ENCODE measurements at places on chromosomes 16 and 17.

GRCh38 chr17:82817947-82818346 lies 21.9 kb downstream of the ZNF750 start:
- DNase-seq: no peak

GRCh38 chr17:63474174-63474573 lies 2.7 kb upstream of the ACE start:
- no peak for DNase-seq

DNA sequence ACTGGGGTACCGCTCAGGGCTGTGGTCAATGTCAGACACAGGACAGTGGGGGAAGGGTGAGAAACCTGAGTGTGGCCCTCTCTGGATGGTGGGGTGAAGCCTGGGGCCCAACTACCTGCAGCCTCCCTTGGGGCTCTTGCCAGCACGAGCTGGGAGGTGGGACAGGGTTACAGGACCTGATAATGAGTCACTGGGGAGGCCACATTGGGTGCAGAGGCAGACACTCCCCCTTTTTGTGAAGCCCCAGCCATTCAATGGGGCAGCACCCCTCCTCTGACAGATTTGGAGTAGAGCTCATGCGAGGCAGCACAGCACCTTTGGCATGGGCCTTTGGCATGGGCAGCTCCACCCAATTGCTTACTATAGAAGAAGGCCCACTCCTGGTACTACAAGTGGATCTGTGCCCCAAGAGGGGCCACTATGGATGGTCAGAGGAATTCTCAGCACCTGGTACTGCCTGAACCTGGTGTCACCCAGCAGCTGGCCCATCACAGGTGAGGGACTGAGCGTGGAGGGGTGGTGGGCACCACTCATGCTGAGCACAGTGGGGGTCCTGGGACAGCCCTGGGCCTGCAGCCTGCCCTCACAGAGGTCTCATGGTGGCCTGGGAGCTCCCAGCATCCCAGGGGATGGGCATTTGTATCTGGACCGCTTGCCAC lies 45.2 kb upstream of the SMPD3 start:
- no peak for DNase-seq

- DNase-seq: no peak
Observed at GRCh38 chr16:27961296-27961620, 102.3 kb downstream of the GSG1L start.

- no peak for DNase-seq
Observed at GRCh38 chr17:2730764-2731353, 18.6 kb downstream of the CCDC92B start.

DNA sequence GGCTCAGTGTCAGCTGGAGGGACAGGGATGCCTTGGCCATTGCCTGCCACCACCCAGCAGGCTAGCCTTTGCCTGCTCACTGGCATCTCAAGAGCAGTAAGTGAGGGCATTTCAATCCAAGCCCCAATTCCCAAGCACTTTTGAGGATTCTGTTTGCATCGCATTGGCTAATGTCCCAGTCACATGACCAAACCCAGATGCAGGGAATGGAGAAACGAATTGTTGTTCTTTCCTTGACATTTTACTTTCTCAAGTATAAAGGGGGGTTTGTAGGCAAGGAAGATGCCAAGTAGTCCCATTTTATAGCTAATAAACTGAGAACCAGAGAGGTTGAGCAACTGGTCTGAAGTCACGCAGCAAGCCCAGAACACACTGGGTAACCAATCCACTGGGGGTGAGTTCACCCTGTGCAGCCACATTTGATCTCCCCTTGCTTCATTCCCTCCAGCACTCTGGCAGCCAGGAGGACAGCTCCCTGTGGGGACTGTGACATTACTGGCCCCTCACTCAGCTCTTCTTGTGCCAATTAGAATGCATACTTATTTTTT lies 193.8 kb upstream of the CACNG3 start:
- DNase-seq: no peak

GRCh38 chr17:70021726-70022125 lies 53.3 kb upstream of the KCNJ16 start:
- DNase-seq: no peak

DNA sequence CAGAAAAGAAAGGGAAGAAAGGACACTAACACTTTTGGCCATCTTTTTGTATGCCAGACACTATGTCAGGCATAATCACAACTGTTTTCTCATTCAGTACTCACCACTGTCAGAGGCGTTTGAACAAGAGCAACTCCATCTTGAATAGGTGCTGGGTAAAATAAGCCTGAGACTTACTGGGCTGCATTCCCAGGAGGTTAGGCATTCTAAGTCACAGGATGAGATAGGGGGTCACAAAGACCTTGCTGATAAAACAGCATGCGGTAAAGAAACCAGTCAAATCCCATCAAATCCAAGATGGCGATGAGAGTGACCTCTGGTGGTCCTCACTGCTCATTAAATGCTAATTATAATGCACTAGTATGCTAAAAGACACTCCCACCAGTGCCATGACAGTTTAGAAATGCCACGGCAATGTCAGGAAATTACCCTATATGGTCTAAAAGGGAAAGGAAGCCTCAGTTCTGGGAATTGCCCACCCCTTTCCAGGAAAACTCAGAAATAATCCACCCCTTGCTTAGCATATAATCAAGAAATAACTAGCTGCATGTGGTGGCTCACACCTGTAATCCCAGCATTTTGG lies 14.9 kb upstream of the LYRM9 start:
- no peak for DNase-seq

- DNase-seq: no peak
Observed at GRCh38 chr17:49612726-49613125, 37.1 kb downstream of the NXPH3 start.

- DNase-seq: no peak
Observed at GRCh38 chr17:45003877-45004276, 35.8 kb upstream of the C1QL1 start.

DNA sequence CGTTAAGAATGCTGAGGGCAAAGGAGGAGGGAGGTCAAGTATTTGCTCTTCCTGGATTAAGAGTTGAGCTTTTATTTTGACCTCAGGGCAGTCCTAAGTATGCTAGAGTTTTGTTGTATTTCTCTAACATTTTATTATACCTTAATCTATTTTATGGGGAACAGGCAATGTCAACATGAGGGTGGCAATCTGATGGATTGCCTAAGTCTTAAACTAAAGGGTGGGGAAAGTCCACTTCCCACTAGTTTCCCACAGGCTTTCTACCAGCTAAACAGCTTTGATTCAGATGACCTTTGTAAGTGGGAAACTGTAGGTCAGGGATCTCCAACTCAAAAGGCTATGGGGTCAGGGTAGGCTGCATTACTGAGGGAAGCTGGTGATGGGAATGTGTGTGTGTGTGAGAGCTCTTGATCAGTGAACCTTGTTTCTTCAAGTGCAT lies 24.9 kb downstream of the HSD17B2 start:
- DNase-seq: peak; percentile 40

All from inflammatory macrophage (primary cell).